A549 treated with dexamethasone at 1 μM for 4 hours (cell line): ENCODE measurements at places on chromosomes 2 and 18. TPM values are rescaled to one million over a fixed set of nuclear protein-coding genes. Genes with fewer than 3 reads are reported as not detected.

The COLEC12 gene
- 0.02 to 0.06 TPM (median 0.03 TPM) in 5 replicates for total RNA-seq

The THAP4 gene
- 61.5 to 88.4 TPM (median 82.3 TPM) in 5 replicates for total RNA-seq

The HTR2B gene
- total RNA-seq, result 0.04 TPM in 1 of 5 replicates, not detected in the others

The LOXL3 gene
- total RNA-seq, result 0.22 to 0.58 TPM (median 0.35 TPM) in 5 replicates

The SLC14A1 gene
- total RNA-seq, result not detected in 5 replicates

The MOCOS gene
- 2.7 to 4.9 TPM (median 3.6 TPM) in 5 replicates for total RNA-seq

The FIGN gene
- 1.3 to 3.0 TPM (median 2.7 TPM) in 5 replicates for total RNA-seq

The CD226 gene
- total RNA-seq, result 0.07 to 0.21 TPM (median 0.17 TPM) in 5 replicates

The SKA1 gene
- total RNA-seq, result 12.4 to 15.3 TPM (median 13.4 TPM) in 5 replicates

The KLHL14 gene
- total RNA-seq, result not detected in 5 replicates
